ENCODE measurements at places on chromosomes 2 and 18.

DNA sequence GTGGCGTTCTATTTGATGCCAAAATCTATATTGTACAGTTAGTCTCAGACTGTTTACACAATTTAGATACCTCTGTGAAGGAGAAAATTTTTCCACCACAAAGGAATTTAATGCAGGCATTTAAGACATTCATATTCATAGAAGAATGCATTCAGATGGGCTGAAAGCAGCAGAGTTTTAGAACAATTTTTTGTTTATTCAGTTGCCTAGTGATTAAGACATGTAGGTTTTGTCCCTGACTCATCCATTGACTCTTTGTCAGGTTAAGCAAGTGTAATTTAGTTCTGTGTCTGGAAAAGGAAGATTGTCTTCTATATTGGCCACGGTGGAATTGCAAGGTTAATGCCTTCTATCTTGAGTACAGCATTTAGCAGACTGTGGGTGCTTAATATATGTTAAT, 515.0 kb downstream of the PARD3B start:
- DNase-seq, result no peak

DNA sequence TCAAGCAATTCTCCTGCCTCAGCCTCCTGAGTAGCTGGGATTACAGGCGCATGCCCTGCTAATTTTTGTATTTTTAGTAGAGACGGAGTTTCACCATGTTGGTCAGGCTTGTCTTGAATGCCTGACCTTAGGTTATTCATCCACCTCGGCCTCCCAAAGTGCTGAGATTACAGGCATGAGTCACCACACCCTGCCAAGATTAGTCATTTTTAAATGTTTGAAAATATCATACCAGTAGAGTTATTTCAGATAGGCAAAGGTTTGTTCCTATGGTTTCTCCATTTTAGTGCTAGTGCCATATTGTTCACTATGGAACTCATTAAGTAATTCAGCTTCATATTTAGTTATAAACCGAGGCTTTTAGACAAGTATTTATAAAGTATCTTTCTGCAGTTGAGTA, 52.3 kb downstream of the HIBCH start:
- DNase-seq, result no peak

DNA sequence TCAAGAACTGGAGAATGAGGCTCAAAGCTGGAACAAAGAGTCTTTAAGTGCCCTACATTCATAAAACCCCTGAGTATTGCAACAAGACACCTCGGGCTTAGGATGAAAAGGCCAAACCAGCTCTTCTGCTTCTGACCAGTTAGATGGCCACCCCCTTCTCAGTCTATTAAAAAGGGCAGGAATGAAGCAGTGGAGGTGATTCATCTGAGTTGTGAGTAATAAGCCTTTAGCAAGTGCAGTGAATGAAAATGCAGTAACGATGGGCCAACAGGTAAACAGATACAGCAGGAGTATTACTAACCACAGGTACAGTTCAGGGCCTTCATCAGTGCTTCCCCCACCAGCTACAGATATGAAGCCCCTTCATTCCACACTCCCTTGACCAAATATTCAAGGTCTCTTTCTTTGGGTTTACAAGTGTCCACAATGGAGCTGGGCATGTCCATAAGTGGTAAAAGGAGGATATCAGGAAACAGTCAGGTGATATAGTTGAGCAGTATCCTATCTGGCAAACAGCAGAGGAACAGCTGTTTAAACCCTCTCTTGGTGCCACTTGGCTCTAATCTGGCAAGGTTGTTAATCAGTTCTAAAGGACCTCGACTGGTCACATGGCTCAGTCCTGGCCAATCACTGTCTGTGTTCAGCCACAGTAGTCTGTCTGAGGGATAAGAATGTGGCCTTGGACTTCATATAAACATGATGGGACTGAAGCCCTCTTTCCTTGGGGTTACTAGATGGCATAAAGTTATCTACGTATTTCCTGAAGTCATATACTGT, 17.8 kb downstream of the SERPINB13 start:
- DNase-seq, result no peak

- no peak for DNase-seq
These were observed 11.7 kb upstream of the KIF1A start for GRCh38 chr2:240831594-240832204.

DNA sequence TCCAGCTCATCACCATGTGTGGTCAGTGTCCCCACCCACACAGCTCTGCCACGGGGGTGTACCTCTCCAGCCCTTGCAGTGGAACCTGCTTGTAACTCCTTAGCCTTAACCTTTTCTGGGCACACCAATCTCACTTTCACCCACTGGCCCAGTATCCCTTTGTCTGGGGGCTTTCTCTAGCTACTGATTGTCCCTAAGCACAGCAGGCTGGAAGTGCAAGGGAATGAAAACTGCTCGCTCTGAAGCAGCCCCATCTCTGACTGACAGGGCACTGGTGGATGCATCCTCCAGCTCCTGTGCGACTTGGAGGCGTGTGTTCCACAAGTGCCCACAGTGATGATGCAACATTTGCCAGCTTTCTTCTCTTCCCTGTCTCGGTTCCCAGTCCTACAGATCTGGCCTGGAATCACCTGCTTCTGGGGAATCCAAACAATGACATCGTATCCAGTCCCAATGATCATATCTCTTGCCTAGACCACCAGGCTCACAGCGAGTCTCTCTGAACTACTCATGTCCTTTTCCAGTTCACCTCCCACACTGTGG, 33.6 kb downstream of the SCTR start:
- no peak for DNase-seq

DNA sequence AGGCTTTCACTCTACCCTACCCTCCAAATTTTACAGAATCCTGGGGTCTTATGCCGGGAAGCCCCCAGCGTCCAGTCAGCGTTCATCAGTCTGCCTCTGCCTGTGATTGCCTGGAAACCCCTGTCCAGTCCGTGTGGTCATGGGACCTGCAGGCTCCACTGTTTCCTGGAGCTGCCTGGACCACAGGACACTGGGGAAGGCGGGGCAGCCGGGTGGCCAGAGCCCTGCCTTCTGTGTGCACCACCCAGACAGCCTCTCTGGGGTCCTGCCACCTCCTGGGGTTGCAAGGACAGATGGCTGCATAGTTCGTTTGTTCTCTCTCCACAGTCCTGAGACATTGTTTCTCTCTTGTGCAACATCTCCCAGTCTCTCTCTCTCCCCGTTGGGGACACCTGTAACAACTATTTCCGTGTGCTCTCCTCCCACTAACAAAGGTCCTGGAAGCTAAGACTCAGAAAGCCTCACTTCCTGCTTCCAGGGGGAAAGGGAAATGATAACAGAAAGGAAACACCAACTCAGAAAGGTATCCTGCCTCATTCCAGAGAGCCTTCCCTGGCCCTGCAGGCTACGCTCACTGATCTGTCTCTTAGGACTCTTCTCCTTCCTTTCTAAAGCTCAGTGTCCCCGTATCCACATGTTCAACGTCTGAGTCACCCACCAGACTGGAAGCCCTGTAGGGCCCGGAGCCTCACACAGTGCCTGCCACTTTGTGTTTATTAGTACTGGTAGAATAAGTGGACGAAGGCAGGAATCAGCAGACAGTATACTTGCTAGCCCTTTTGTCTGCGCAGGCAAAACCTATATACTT, 192.8 kb upstream of the RAB12 start:
- no peak for DNase-seq

DNA sequence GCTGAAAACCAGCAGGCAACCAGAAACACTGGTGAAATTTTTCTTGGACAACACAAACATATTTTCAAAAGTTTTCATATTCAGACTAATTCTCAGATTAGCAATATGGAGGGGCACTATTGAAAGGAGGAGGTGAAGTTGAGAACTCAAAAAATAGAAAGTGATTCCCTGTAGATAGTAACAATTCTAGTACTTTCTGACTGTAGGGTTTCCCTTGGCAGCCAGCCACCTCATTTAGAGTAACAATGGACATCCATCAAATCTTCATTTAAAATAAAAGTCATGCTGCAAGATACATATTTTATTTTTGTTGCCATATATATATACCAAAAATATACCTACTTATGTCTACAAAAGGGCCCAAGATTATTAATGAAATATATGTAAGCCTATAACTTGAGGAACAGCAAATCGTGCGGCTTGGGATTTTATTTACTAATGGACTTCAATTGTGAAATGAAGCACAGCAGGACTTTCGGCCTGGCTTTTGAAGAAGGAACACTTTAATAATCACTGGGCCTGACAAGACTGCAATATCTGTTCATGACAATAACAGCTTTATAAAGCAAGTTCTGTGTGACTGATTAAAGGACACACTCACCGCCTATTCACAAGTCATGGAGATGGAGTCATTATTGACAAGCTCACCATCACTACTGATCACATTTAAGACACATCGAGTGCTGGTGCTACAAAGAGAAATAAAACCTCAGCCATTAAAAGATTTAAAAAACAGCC, 6.8 kb upstream of the NR4A2 start:
- no peak for DNase-seq

- no peak for DNase-seq
These were observed 573.3 kb downstream of the LRP1B start for GRCh38 chr2:141557329-141558095.

GRCh38 chr2:221649051-221649775, 77.1 kb upstream of the EPHA4 start:
- no peak for DNase-seq

DNA sequence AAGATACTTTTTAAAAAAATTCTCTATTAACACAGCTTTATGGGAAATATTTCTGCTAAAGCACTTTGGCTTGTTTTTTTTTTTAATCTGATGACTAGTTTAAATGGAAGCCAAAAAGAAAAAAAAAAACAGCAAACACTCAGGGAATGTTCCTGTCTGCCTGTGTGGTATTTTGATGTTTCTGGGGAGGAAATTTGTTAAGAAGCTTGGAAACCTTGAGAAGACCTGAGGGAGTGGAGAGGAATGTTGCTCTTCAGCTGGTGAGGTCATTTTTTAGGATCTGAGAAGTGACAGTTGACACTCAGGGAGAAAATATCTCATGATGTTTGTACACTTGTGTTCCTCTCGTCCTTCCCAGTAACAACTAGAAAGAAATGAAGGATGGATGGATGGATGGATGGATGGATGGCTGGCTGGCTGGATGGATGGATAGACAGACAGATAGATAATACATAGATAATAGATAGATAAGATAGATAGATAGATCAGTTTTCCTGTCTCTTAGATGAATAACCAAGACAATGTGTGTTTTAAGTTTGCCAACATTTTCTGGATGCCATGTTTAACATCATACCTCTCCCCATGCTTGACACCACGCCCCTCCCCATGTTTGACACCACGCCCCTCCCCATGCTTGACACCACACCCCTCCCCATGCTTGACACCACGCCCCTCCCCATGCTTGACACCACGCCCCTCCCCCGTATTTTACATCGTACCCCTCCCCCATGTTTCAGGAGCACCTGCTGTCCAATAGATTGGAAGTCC, 84.8 kb downstream of the CTIF start:
- no peak for DNase-seq

DNA sequence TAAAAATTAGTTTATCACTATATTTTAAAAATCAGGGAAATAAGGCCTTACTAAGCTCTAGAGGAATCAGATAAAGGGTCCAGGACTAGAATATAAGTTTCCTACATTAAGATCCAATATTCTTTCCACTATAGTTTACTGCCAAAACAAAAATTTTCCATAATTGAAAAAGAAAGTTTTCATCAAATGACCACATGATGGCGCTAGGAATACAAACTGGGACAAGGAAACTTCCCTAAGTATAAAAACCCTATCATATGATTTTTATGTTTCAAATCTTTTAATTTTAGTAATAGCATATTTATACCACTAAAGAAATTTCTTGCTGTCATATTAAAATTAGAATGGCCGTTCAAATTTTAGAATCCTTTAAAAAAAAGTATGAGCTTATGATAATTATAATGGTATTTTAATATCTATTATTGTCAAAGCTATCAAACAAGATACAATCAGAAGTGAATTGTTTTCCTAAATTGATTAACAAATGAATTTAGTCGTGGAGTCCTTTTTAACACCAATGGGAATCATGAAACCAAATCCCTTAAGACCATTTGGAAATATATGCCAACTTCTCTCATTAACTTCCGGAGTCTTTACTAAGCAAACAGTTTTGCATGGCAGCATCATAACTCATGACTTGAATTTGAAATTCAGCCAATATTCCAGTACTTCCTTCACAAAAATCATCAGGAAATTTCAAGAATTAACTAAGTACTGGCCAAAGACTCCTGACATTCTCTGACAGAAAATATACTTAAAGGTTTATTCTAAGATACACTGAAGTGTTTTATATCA, 70.3 kb downstream of the SCN1A start:
- DNase-seq, result no peak

DNA sequence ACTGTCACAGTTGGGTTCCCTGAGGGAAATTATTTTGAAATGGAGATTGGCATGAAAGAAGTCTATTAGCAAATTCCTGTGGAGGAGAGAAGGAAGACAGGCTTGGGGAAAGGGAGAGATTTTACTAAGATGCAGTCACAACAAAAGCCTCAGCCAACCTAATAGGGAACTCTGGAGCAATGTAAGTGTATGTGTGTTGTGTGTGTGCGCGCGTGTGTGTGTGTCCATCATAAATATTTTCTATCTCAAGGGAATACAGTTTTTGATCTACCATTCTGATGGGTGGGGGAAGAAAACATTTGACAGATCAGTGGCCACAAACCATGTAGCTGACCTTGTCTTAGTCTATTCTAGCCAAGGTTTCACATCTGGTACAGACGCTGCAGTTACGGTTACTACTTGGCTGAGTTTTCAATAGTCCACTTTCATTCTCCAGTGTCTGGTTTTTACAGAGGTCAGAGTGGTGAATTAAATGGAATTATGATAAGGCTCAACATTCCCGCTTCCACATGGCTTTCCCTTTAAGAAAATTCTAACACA, 72.6 kb downstream of the MREG start:
- no peak for DNase-seq

DNA sequence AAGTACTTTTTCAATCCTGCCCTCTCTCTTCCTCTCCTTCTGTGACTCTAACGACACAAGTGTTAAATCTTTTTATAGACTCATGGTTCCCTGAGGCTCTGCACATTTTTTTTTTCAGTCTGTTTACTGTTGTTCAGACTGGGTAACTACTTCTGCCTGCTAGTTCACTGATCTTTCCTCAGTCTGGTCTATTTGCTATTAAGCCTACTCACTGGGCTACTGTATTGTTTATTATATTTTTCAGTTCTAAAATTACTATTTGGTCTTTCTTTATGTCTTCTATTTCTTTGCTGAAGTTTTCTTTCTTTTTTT, 21.3 kb downstream of the PPP3R1 start:
- DNase-seq, result no peak

DNA sequence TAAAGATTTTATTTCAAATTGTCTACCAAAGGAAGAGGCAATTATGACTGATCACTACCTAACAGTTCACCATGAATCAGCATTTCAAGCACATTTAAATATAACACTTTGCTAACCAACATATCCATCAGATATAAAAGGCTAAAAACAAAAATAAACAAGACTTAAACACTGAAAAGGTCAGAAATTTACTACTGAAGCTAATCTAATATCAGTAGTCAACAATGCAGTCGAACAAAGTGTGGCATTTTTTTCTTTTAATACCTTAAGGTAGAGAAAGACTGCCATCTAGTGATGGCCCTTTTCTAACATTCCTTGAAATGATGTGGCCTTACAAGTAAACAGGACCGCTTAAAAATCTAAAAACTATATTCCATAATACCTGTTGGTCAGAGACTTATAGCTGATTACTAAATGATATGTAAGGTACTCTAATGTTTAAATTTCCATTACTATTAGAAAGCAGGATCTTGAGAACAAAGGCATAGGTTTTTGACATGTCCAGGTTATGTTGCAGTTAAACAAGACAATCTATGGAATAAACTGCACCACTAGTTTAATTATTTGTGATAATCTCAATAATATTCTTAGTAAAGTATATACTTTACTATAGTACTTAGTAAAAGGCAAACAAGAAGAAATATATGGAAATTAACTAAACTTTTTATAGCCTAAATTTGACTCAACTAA, 80.0 kb downstream of the EXOC6B start:
- DNase-seq, result no peak

- no peak for DNase-seq
These were observed 38.9 kb downstream of the PRKRA start for GRCh38 chr2:178412047-178412446.

Measured in stimulated activated CD4-positive, alpha-beta T cell treated with anti-CD3 and anti-CD28 coated beads, Interleukin-15, amount 100 ng/mL, for 1 hour (primary cell).